ENCODE measurements at places on chromosomes 7 and 10.

GRCh38 chr7:15245831-15246230, 316.0 kb downstream of the AGMO start:
- no peak for DNase-seq

DNA sequence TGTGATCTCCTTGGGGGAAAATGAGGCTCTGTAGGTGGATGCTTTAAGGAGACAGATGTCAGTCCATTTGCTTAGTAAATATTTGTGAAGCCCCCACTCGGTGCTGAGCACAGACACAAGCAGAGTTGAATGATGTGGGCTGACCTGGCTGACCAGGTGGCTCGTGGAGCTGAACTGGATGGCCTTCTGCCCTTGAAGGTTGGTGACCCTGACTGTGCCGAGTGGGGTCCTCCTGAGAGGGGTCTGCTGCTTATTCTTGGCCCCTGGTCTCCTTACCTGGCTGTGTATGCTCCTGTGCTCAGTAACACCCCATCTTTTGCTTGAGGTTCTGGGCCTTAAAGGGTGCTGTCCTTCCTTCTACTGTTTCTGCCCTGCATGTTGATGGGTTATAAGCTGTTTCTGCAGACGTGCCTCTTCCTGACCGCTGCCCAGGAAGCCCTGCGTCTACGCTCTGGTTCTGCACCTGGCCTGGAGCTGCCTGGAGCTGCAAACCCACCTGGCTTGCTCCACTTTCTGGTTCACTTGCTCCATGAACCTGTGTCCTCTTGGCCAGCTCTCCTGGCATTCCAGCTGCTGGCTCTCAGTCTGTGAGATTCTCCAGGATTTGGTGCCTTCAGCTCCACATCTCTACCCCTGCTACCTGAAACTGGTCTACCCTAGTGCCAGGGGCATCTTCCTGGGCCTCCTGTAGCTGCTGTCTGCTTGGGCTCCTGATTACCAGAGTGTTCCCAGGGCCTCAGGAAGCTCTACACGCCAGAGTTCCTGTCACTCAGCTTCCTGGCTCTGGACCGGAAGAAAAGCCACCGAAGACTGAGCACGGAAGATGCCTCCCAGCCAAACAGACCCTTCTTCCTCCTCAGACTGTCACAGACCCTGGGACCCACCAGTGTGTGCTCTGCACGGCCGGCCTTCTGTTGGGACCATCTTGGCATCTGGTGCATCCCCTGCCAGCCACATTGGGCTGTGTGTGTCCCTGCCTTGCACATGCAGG, 76.5 kb downstream of the ADCY1 start:
- DNase-seq = no peak

- no peak for DNase-seq
Measured at GRCh38 chr7:111268941-111269340, 178.0 kb downstream of the LRRN3 start.

GRCh38 chr7:44621034-44621749, 14.8 kb downstream of the OGDH start:
- DNase-seq = no peak

DNA sequence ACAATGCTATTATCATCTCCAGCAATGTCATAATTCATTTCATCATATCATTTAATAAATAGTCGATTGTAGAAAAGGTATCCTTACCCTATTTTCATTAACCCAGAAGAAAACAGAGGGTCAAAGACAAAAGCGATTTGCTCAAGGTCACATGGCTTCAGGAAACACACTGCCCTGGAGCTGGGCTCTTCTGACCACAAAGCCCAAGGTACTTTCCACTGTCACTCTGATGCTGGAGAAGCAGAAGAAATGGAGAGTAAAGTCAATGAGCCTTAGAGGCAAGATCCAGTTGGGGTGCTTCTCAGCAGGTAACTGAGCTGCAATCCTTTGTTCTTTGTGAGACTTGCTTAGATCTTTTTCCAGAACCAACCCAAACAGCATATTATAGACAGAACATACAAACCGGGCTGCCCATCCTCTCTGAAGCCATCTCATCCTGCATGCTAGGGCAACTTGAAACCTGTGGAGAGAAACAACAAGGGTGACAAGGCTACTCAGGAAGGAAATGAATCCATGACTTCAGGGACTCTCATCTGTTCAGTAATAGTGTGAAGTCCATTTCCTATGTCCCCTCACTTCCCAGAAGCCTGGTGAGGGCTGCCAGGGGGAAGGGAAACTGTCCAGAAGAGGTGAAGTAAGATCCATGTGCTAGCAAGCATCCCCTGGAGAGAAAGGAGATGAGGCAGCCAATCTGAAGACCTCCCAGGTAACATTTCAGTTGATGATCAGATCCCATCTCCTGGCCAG, 148.6 kb upstream of the SVIL start:
- no peak for DNase-seq

GRCh38 chr10:97904018-97904381, 54.4 kb downstream of the GOLGA7B start:
- DNase-seq = no peak

GRCh38 chr7:101154693-101155102, 422 bp downstream of the AP1S1 start:
- DNase-seq = no peak

DNA sequence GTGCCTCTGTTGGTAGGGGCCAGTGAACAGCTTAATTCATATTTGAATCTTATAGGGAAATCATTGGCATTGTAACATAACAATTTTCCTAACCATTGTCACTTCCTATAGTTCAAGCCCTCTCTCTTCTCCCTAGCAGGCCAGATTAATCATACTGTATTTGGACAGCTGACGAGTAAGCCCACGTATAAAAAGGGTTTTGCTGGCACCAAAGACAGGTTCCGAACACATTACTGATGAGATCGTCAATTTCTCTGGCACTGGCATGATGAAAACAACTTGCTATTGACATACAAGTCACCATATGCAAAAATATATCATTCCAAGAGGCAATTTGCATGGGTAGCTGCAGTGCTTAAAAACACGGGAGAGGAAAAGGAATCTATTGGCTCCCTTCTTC, 891.1 kb upstream of the AUTS2 start:
- no peak for DNase-seq

DNA sequence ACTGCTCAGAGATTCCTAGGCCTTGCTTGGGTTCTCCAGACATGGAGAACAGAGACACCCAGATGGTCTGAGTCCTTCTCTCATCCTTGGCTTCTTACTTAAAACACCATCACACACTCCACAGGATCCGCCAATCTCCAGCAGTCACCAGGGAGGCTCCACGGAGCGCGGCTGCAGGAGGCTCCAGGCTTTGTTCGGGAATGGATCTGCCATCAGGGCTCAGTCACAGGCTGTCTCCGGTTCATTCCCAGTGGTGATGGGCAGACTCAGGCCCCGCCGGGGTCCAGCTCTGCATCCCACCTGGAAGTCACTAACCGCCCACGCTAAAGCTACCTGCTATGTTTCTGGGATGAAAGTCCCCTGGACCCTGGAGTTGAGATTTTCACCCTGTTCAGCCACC, 312.9 kb downstream of the TCERG1L start:
- no peak for DNase-seq

- no peak for DNase-seq
Measured at GRCh38 chr10:46285300-46285699, 1.5 kb upstream of the ANTXRL start.

GRCh38 chr10:9643782-9644181, 1373.9 kb upstream of the CELF2 start:
- DNase-seq = no peak

GRCh38 chr10:44198780-44199097, 186.2 kb downstream of the CXCL12 start:
- no peak for DNase-seq

- DNase-seq = no peak
Measured at GRCh38 chr10:934746-935406, 3.4 kb upstream of the LARP4B start.

- no peak for DNase-seq
Measured at GRCh38 chr7:142954680-142955268, 7.4 kb downstream of the KEL start.

GRCh38 chr10:95236068-95236903, 42.2 kb downstream of the ACSM6 start:
- DNase-seq = no peak

DNA sequence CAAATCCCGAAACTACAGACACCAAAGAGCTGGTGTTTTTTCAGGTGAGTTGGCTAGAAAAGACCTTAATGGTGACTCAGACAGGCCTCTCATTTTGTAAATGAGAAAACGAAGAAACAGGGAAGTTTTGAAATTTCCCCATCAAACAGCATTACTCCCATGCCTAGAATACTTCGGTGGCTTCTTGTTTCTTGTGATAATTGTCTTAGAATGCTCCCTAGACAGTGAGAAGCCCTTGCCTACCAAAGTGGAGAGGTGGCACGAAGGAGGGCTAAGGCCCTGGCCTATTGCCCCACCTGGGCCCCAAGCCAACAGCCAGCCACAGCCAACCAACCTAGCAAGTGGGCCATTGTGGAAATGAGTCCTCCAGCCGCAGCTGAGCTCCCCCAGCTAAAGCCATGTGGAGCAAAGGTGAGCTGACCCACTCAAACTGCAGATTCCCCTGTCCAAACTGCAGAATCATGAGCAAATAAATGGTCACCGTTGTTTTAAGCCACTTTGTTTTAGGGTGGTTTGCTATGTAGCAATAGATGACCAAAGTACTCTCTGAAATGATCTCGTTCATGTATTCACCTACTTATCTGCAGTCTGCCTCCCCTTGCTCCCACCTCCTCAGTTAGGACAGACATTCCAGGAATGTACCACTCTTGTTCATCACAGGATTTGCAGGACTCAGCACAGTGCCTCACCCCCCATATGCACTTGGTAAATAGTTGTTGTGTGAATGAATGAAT, 97.7 kb upstream of the FGFR2 start:
- DNase-seq = no peak

DNA sequence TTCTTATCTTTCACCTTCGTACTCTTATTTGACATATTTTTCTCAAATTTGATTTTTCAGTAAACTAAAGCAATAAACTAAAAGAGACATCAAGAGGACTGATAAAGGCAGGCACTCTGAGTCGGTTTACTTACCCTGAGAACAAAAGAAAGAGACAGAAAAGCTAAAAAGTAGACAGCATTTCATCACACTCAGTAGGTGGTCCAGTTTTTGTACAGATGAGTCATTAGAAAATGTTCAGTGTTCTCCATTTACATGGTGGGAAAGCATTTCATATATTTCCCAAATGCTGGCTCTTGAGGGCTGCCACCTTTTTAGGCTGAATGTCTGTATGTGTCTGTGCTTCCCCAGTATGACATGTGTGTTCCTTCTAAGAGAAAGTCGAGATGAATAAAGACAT, 52.7 kb downstream of the NHLRC2 start:
- DNase-seq = no peak

DNA sequence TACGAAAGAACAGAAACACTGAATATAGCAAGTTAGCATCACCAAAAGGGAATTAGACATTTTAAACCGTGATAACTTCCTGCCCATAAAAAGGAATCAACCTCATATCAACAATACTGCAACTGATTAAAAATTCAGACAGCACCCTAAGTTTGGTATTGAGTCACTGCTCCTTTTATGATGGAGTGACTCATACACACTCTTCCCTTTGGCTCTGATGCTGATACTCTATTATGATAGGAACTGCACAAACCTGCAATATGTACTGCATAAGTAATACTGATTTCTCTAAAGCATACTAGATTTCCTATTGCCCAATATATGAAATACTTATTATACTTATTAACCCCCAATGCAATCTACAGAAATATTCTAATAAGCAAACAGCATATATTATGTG, 118.7 kb downstream of the PARD3 start:
- peak; percentile 30 for DNase-seq

DNA sequence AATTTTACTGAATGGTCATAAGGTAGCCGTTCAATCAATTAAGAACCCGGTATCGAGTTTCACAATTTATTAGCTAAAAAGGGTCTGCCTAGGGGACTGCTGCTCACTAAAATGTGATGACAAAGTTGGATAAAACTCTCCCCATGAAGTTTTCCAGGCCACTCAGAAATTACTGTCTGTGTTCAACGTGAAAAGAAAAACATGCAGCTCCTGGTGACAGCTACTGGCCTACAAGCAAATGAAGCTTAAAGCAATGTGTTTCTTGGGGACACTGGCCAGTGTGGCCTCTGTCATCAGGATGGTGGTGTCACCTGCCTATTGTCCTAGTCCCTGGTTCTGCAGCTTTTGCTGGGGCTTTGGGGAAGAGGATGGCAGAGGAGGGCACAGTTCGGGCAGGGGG, 222.6 kb downstream of the WDR11 start:
- DNase-seq = no peak

GRCh38 chr10:83908506-83908905, 230.8 kb upstream of the GHITM start:
- DNase-seq = no peak

GRCh38 chr10:91190876-91191583, 29.4 kb upstream of the PCGF5 start:
- no peak for DNase-seq

- no peak for DNase-seq
Measured at GRCh38 chr10:102113956-102114857, 6.0 kb downstream of the LDB1 start.

- no peak for DNase-seq
Measured at GRCh38 chr10:118694848-118695247, 59.9 kb downstream of the CACUL1 start.

DNA sequence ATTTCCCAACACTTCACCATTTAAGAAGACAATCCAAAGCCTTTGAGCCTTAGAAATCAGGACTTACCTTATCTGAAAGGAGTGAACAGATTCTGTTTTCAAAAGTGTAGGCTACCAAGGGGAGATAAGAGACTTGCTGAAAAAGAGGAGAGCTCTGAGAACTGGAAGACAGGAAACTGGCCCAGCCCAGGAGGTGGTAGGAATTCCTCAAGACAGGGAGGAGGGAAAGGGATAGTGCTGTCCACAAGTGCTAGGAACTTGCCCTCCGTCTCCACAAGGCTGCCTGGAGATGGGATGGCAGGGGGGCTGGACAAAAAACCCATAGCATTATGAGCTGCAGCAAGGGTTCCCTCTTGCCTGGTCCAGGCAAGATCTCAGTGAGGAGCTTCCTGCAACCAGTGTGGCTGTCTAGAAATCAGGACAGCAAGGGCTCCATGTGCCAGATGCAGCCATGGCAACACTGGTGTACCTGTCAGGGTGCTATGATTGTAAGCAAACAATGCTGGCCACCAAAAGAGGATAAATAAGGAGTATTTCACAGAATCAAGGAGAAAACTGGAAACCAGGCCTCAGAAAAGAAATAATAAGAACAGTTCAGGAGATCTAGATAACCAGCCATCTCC, 22.7 kb upstream of the FRMD4A start:
- DNase-seq = no peak

GRCh38 chr7:80187279-80187678, 52.6 kb downstream of the GNAI1 start:
- no peak for DNase-seq

DNA sequence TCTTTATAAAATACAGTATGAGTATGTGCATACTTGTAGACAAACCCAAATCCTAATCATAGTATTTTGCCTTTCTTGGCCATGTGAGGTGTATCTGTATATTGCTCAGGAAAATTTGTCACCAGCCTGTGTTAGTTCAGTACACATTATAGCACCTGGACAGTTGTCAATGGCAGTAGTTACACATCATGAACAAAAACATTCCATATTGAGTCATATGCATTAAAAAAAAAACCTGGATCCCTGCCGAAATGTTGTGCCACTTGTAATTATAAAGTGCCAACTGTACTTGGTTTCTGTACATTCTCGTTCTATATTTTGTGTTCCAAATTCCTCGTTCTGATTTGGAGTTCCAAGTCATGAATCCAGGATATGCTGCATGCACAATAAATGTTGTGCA, 410.4 kb downstream of the INHBA start:
- no peak for DNase-seq
